Sigmoid colon (tissue), 7 donors: ENCODE measurements at places on chromosomes 4 and X. TPM values are rescaled to one million over a fixed set of nuclear protein-coding genes. Genes with fewer than 3 reads are reported as not detected.

GRCh38 chr4:1463927-1464540 is 57.8 kb upstream of the NKX1-1 start:
- no peak for DNase-seq

- no peak for DNase-seq
These were observed 43.0 kb downstream of the UNC5C start for GRCh38 chr4:95505799-95506198.

GRCh38 chr4:15031993-15032675 is 29.9 kb downstream of the CPEB2 start:
- DNase-seq: no peak

DNA sequence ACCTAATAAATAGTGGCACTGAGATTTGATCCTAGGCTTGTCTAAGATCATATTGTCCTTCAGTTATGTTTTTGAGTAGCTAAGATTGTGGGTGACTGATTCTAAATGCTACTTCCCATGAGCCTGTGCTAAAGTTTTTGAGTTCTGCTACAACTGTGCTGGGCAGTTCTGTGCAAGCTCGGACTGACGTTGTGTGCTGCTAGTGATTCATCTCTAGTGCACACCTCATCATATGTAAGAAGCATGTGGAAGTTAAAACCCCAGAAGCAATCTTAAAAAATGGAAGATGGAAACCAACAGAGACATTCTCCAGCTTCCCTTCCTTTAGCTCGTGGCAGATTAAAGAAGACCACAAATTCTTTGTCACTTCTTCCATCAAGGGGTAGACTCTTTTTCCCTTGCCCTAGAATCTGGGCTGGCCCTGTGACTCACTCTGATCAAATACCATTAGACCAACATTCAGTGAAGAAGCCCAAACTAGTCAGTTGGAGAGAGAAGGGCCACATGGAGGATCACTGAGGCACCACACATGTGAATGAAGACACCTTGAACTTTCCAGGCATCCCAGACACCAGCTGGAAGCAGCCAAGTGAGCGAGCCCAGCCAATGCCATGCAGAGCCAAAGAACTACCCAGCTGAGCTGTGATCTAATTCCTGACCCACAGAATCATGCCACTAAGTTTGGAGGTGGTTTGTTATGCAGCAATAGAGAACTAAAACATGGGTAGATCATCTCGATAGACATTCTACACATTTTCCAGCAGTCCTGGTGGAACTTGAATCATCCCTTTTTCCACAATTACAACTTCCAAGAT is 16.8 kb downstream of the ARHGAP6 start:
- DNase-seq: no peak

- no peak for DNase-seq
These were observed 381.6 kb upstream of the CPEB2 start for GRCh38 chr4:14620567-14621141.

DNA sequence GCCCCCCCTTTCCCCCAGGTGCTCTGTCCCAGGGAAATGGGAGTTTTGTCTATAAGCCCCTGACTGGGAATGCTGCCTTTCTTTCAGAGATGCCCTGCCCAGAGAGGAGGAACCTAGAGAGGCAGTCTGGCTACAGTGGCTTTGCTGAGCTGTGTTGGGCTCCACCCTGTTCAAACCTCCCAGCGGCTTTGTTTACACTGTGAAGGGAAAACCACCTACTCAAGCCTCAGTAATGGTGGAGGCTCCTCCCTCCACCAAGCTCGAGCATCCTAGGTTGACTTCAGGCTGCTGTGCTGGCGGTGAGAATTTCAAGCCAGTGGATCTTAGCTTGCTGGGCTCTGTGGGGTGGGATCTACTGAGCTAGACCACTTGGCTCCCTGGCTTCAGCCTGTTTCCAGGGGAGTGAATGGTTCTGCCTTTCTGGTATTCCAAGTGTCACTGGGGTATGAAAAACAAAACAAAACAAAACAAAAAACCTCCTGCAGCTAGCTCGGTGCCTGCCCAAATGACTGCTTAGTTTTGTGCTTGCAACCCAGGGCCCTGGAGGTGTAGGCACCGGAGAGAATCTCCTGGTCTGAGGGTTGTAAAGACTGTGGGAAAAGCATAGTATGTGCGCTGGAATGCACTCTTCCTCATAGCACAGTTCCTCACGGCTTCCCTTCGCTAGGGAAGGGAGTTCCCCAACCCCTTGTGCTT is 41.7 kb downstream of the ITM2A start:
- no peak for DNase-seq

GRCh38 chr4:46505131-46505530 is 115.2 kb upstream of the GABRA2 start:
- no peak for DNase-seq

HSD17B13 gene
- total RNA-seq: 0.27 TPM

KDM6A gene
- 17.9 TPM for total RNA-seq

SLC10A6 gene
- 2.1 TPM for total RNA-seq
